Mammary epithelial cell (primary cell): ENCODE measurements at places on chromosomes 4 and X. TPM values are rescaled to one million over a fixed set of nuclear protein-coding genes. Genes with fewer than 3 reads are reported as not detected.

- DNase-seq = no peak
These were observed 7.0 kb downstream of the C4orf50 start for GRCh38 chr4:6011271-6011671.

DNA sequence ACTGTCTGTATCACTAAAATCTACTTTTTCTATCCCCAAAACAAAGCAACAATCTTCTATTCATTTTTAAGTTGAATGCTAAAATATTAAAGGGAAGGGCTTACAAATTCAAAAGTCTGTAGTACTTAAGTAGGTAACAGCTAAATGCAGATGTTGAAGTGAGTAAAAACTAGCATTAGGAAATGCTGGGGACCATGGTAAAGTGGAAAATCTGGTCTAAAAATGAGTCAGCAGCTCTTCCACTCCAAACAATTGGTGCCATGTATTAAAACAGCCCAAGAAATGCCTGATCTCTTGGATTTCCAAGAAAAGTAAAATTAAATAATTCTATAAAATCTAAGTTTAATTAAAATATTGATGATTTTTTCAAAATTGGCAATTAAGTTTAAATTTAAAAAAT lies 73.3 kb upstream of the PPP3CA start:
- peak; percentile 27 for DNase-seq

DNA sequence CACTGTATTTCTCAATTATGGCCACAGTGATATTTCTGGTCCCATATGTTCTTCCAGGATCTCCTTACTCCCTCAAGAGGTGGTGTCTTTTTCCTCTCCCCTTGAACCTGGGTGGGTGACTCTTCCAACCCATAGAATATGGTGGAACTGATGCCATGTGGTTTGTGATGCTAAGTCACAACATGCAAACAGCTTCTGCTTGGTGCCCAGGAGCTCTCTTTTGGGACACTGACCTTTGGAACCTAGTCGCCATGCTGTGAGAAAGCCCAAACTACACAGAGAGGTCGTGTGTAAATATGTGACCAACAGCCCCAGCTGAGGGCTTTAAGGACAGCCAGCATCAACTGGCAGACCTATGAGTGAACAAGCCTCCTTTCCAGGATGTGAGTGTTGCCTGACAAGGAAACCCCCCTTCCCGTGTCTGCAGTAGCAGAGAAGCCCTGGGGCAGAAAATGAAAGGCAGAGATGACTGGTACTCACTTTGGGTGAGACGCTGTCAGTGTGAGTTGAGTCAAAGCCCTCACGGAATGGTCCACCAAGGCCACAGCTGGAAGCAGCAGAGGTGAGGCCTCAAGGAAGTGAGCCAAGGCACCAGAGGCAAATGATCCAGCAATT lies 223.4 kb downstream of the BCOR start:
- peak; percentile 54 for DNase-seq

GRCh38 chrX:136183917-136184316 lies 36.6 kb downstream of the FHL1 start:
- DNase-seq = no peak

GRCh38 chr4:37082912-37083311 lies 161.6 kb upstream of the NWD2 start:
- DNase-seq = no peak

Gene ADGRL3
- not detected in 2 replicates for total RNA-seq

Gene CFAP299
- not detected for total RNA-seq

Gene GSX2
- not detected for total RNA-seq

- peak; percentile 59 for DNase-seq
These were observed 53.8 kb downstream of the VSIG4 start for GRCh38 chrX:65985922-65986588.

DNA sequence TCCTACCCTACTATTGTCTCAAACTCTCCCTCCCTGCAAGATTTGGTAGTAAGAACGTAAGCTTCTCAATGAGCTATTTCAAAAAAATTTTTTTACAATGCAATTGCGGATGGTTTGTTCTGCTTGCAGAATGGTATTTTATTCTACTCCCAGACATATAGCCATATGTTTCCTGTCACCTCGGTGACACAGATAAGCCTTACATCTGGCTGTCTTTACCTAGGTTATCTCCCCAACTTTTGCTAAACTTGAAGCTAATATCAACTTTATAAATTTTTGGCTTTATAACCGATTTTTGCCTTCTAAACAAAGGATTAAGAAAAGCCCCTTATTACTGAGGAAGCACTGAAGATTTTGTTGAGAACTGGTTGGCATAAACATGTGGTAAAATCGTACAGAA lies 331.5 kb downstream of the TENM3 start:
- DNase-seq = no peak

GRCh38 chr4:4270529-4270928 lies 19.4 kb downstream of the LYAR start:
- peak; percentile 47 for DNase-seq

- DNase-seq = no peak
These were observed 189.4 kb downstream of the FBXW7 start for GRCh38 chr4:152346526-152346925.

Gene PTPN13
- 60.3 TPM for total RNA-seq

DNA sequence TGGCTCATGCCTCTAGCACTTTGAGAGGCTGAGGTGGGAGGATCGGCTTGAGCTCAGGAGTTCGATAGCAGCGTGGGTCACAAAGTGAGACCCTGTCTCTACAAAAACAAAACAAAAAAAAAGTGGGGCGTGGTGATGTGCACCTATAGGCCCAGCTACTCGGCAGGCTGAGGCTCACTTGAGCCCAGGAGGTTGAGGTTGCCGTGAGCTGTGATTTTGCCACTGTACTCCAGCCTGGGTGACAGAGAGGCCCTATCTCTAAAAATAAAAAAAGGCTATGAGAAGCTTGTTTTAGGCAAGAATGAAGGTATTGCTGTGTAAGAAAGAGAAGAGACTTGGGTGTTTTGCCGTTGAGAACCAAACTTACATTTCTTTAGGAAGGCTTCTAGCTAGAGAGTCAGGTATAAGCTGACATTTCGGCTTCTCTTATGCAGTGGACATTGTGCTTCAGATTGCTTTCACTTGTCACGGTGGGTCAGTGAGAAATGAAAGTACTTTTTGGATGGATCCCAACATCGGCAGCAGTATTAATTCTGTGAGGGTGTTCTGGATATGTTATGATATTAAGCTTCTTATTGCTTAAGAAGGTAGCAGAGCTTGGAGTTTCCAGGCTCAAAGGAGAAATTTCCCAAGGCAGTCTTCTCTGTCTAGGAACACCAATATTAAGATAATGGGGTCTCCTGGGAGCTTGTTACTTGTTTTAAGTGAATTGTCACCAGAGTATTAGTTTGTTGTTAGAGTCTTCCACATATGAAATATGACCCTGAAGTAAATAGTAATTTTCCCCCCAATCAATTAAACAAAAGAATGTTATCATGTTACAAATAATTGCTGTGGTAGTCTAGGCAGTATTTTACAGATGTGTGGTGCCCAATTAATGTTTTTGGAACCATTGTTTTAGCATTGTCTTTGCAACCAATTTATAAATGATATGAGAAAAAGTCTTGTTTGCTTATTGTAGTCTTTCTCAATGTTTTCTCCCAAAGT lies 17.6 kb downstream of the TMEM131L start:
- no peak for DNase-seq

Gene SMIM43
- not detected for total RNA-seq

GRCh38 chr4:17941731-17942130 lies 79.8 kb downstream of the LCORL start:
- DNase-seq = peak; percentile 3

GRCh38 chrX:121886557-121886956 lies 839.1 kb downstream of the GLUD2 start:
- no peak for DNase-seq

DNA sequence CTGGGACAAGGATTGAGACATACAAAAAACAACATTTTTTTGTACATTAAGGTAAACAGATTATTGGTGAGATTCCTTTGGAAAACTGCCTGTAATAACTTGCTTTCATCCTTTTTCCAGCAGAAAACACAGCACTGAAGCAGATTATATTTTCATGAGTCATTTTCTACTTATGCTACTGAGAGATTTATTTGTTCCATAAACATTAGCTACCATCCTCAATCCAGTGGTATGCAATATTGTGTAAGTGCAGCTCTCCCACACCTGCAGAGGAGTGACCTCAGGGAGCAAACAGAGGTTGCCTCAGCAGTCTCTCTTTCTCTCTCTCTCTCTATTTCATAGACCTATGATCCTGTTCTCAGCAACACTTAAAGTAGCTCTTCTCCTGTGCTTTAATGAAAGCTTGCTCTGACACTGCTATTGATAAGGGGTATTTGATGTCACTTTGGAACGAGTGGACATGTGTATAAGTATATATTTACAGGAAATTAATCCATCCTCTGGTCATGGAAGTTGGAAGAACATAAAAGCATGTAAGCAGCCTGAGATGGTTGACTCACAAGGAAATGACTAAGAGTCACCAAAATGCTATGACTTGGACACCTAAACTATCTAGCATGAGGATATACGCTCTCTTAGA lies 163.7 kb upstream of the SPANXC start:
- DNase-seq = peak; percentile 67

Gene PAGE4
- not detected in 2 replicates for total RNA-seq

Gene CPEB2
- total RNA-seq = 16.1 and 19.4 TPM in 2 replicates

- DNase-seq = no peak
These were observed 64.3 kb downstream of the ZFYVE28 start for GRCh38 chr4:2354118-2354517.

GRCh38 chr4:119653990-119654389 lies 25.4 kb upstream of the PDE5A start:
- DNase-seq = no peak

- DNase-seq = no peak
These were observed 36.5 kb downstream of the ACOX3 start for GRCh38 chr4:8403976-8404375.

GRCh38 chr4:78156520-78156919 lies 99.4 kb downstream of the FRAS1 start:
- DNase-seq = no peak

DNA sequence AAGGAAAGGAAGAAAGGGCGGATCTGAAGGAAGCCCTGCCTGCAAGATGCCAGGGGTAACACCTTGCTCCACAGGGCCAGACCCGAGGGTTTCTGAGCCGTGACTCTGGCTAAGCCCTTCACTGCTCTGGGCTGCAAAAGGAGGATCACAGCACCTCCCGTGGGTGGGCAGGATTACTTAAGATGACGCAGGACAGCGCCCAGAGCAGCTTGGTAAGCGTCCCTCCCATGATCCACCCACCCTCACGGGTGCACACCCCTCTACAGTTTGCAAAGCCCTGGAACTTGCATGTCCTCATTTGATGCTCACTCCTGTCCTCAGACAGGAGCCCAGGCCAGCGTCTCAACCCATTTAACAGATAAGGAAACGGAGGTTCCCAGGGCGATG lies 64.9 kb downstream of the CRMP1 start:
- no peak for DNase-seq

- DNase-seq = no peak
These were observed 14.4 kb upstream of the CYBB start for GRCh38 chrX:37765507-37765906.

DNA sequence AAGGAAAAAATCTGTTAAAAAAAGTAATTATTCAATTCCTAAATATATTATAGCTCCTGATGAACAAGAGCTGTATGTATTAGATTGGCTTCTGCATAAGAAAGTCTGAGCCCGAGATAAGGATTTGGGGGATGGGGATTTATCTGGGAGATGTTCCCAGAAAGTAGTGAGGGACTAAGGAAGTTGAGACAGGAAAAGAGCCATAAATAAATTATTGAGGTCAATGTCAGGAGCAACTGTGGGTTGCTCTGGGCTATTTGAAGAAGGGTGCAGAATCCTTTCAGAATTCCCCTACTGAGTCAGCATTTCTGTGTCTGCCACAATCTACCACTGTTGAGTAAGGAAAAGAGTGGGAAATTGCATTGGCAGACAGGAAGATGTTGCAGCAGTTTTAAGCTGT lies 3.1 kb upstream of the TDO2 start:
- DNase-seq = peak; percentile 13

DNA sequence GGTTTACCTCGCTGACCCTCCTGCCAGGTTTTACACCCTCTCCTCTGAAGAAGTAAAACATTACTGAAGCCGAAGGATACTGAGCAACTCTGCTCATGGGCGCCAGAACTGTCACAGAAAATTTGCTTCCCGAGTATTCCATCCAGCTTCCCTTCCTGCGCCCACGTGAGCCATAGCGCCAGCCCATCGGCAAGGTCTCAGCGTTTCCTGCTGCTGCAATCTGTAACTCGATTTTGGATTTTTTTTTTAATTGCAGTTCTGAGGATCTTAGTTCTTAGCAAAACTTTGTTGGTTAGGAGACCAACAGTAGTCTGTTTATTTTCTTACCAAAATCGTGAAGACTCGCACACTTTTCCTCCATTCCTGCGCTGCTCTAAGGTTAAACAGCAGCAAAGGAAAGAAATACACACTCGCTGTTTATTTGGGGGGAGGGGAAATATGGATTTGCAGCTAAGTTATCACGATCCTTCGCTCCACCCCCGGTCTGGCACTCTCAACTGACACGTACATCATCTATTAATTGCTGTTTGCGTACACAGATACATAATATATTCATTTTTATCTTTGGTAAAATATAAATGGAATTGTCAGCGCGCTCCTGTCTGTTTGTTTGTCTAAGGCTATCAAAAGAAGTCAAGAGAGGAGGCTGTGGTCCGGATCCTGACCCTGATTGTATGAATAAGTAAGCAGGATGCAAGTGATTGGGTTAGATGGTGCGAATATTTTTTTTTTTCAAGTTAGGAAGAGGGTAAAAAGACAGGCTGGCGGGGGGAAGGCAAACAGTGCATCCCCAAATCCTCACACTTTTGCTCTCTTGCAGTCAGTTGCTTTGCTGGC lies at the start of gene TLL1:
Gene TLL1 (plus strand): TSS at position 777 of the 837 bp plus-strand sequence. CDS start 668 bp downstream, outside the sequence.
- DNase-seq = peak; percentile 45
